Urinary bladder (tissue), 4 donors: ENCODE measurements at places on chromosomes 16 and 17. TPM values are rescaled to one million over a fixed set of nuclear protein-coding genes. Genes with fewer than 3 reads are reported as not detected.

- no peak for DNase-seq
Observed at GRCh38 chr17:8955021-8955959, 10.2 kb downstream of the PIK3R5 start.

Gene LHX1
- total RNA-seq: 0.05 TPM

Gene LRRC45
- total RNA-seq: 8.7 TPM

DNA sequence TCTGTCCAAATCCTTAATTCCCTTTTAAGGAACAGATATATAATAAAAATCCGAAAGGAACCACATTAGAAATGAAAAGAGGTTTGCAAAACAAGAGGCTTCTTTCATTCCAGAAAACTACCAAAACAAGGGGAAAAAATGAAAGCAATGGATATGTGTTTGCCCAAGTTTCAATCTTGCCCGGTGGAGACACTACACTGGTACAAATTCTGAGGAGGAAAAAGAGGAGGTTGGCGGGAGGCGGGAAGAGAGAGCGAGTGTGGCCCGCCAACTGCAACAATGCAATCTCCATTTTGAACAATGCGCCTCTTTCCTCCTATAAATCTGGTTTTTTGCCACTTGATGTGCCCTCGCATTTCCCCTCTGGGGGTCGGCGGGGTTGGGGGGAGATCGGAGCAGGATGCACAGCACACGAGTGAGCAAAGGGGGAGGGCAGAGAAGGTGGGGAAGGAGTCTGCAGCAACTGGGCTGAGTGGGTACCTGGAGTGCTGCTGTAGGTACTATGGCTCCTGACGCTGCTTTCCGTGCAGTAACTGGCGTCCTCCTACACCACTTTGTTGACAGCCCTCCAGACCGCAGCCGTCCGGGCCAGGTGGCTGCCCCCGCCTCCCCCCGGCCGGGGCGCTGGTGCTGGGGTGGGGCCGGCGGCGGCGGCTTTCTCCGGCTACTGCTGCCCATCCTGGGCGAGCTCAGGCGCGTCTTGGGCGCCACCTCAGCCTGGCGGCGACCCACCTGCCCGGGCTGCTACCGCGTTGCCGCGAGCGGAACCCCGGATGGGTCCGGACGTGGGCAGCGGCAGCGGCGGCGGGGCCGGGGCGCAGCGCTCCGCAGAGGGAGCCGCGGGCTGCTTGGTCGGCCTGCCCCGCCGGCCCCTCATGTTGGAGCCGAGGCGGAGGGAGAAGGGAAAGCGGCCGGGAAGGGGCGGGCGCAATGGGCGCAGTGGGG lies 93.8 kb upstream of the PLEKHM1 start:
- DNase-seq: no peak

GRCh38 chr17:58577696-58578095 lies 63.3 kb upstream of the MTMR4 start:
- no peak for DNase-seq

Gene CNGB1
- total RNA-seq: 0.16 TPM

DNA sequence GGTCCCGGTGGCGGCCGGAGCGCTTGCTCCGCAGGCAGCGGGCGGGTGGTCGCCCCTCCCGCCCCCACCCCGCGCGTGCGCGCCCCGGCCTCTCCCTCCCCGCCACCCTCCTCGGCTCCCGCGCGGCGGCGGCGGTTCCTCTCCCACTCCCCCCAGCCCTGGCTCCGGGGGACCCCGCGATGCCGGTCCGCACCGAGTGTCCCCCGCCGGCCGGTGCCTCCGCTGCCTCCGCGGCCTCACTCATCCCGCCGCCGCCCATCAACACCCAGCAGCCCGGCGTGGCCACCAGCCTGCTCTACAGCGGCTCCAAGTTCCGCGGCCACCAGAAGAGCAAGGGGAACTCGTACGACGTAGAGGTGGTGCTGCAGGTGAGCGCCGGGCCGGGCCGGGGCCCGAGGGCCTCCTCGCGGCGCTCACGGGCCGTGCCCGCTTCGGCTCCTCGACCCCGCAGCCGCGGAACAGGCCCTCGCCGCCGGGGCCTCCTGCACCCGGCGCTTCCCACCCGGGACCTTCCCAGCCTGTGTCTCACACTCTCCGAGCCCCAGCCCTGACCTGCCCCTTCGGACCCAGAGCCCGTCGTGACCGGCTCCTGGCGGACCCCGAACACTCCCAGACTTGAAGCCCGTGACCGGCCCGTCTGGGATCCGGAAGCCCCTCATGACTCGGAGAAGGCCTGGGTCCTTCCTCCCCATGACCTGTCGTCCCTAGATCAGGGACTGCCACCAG lies 490 bp downstream of the GID4 start:
- no peak for DNase-seq

DNA sequence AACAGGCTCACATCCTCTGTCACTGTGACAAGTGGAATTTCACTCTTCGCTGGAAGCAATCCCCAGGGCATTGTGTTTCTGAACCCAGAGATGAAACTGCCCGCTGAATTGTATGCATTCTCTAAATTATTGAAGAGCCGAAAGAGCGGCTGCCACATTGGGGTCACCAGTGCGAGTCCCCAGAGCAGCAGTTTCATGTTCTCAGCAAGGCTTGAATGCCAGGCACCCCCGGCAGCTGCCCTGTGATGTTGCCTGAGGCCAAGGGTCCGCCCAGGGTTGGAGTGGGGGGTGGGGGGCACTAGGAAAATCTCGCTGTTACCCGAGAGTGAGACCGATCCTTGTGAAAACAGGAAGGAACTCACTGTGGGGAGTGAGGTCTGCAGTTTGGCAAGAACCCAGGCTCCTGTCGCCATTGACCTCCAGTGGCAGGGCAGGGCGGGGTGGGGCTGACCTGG lies 20.7 kb upstream of the BCAR1 start:
- DNase-seq: no peak

Gene USP43
- 0.74 TPM for total RNA-seq

DNA sequence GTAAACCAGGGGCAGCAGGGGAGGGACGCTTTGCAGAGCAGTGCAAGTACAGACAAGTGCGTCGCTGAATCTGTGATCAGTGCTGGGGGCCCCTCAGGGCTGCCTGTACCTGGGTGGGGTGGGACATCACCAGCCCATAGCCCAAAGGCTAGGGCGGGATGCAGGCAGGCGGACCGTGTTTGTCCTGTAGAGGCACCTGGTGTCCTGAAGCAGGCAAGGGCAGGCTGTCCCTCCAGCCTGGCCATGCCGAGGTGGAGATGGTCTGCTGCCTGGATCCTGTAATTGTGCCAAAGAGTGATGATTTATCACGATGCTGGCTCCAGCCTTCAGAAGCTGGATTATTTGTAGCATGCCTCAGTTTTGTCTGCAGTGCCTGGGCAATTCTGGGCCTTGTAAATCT lies 137.9 kb upstream of the GSE1 start:
- DNase-seq: peak; percentile 54

DNA sequence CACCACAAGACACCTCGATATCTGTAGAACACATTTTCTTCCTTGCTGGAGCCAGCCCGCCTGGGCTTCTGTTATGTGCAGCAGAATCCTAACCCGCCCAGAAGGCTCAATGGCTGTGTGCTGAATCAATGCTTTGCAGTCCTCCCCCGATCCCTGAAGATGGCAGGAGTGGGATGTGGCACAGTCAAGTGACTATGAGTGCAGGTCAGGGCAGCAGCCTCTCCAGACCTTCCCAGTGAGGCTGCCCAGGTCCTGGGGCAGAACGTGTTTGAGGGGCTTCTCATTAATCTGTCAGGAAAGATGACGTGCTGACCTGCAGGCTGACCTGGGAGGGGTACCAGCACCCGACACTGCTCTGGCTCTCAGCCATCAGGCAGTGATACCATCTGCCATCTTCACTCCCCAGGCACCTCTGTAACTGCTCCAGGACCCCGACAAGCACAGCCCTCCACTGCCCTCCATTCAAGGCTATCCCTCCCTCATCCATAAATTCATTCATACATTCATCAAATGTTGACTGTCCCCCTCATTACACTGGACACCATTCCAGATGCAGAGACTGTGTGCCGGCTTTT lies 35.2 kb downstream of the LRRC75A start:
- no peak for DNase-seq

DNA sequence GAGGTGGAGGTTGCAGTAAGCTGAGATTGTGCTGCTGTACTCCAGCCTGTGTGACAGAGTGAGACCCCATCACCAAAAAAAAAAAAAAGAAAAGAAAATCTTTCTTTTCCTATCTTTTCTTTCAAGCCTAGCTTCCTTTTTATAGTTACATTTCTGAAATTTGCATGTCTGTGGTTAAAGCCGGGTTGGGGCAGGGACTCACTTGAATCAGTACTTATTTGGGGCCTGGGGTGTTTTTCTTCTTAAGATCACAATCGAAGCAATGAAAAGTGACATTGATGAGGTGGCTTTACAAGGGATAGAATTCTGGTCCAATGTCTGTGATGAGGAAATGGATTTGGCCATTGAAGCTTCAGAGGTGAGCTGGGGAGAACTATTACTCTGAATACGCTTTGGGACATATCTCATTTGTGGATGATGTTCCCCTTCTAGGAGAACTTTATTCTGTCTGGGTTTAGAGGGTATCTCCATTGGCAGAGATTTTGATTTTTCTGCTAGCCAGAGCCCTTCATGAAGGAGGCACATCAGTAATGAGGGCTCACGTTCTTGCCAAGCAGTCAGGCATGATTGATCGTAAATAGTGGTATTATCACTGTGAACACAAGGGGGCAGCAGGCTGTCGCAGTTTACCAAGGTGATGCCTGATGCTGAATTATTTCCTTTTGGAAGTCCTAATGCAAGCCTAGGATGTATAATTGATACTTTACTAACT lies 14.3 kb downstream of the KPNB1 start:
- peak; percentile 10 for DNase-seq

Gene GSG1L2
- not detected for total RNA-seq

DNA sequence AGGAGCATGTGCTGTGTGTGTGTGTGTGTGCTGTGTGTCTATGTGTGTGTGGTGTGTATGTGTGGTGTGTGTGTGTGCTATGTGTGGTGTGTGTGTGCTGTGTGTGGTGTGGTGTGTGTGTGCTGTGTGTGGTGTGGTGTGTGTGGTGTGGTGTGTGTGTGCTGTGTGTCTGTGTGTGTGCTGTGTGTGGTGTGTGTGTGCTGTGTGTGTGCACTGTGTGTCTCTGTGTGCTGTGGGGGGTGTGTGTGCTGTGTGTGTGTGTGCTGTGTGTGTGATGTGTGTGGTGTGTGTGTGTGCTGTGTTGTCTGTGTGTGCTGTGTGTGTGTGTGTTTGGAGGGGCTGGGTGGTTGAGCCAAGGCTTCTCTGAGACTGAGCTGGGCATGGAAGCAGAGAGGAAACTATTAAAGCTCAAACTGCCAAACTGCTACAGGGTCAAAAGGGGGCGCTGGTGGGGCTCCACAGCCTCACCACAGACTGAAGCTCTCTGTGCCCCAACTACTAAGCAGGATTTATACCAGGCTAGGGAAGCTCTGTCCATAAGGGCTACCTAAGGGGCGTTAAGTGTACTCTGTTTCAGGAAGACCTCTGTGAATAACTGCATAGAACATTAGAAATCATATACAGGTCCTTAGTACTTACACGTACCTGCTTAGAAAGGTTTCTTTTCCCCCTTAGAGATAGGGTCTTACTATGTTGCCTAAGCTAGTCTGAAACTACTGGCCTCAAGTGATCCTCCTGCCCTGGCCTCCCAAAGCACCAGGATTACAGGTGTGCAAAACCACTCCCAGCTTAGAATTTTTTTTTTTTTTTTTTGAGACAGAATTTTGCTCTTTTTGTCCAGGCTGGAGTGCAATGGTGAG lies 27.8 kb upstream of the GHDC start:
- no peak for DNase-seq

Gene IL21R
- 0.53 TPM for total RNA-seq

DNA sequence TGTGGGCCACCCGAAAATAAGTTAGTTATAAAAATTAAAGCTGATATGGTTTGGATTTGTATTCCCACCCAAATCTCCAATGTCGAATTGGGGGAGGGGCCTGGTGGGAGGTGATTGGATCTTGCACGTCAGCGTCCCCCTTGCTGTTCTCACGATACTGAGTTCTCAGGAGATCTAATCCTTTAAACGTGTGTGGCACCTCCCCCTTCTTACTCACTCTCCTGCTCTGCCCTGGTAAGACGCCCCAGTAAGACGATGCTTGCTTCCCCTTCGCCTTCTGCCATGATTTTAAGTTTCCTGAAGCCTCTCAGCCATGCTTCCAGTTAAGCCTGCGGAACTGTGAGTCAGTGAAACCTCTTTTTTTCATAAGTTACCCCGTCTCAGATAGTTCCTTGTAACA lies 35.4 kb downstream of the SYCE1L start:
- DNase-seq: no peak

Gene ABCC11
- total RNA-seq: 0.11 TPM

GRCh38 chr16:67200491-67200890 lies 1.6 kb downstream of the ELMO3 start:
- no peak for DNase-seq

- DNase-seq: no peak
Observed at GRCh38 chr17:542943-543342, 171.7 kb downstream of the VPS53 start.

DNA sequence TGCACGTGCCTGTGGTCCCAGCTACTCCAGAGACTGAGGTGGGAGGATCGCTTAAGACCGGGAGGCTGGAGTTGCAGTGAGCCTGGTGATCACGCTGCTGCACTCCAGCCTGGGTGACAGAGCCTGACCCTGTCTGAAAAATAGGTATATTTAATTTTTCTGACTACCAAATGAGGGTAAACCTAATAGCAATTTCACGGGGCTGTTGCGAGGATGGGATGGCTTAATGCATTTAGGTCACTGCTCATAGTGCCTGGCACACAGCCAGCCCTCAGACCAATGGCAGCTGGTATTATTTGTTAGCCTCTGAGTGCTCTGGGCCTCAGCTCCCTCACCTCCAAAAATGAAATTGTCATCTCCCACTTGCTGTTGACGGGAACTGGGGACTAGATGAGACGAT lies 5.9 kb upstream of the CDIP1 start:
- no peak for DNase-seq

- no peak for DNase-seq
Observed at GRCh38 chr16:78106686-78107085, 7.2 kb downstream of the WWOX start.

DNA sequence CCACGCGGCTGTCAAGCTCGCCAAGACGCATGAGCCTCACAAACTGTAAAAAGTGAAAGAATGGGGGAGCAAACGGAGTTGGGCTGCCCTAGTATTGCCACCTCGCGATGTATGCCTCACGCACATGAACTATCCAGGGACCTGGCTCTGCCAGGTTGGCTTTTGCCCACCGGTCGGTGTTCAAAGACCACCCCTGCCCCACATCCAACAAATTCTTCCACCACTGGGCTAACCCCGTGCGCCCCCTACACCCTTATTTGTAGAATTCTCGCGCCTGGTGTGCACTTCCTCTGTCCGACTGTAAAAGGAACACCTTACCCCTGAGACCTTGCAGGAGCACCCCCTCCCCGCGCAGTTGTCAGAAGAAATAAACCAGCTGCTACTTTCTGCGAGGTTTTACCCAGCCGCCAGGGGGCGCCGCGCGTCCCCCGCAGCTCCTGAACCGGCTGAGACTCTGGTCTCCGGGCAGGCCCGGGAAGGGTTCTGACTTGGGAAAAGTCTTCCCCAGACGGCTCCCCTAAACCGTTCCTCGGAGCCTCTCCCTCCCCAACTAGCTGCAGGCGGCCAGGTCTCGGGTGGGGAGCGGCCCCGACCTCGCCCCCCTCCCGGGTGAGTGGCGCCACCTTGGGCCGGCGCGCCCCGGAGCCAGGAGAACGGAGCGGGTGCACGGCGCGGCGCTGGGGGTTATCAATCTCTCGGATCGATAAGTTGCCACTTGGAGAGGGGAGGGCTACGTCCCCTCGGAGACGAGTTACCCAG lies 1.7 kb upstream of the ZNF423 start:
- no peak for DNase-seq

Gene CFAP97D1
- not detected for total RNA-seq

Gene MYH3
- 227 TPM for total RNA-seq

GRCh38 chr17:17628388-17629008 lies 37.0 kb upstream of the PEMT start:
- DNase-seq: no peak
